ENCODE measurements at places on chromosomes 2 and 18. TPM values are rescaled to one million over a fixed set of nuclear protein-coding genes. Genes with fewer than 3 reads are reported as not detected.
A peak's percentile ranks its signal among the peaks of the same experiment; 100 is the strongest.

The PTH2R gene
- 3.3 TPM for total RNA-seq

The TLK1 gene
- total RNA-seq = 40.6 TPM

The IL36A gene
- total RNA-seq = not detected

- DNase-seq = no peak
Observed at GRCh38 chr2:126571403-126571802, 84.6 kb upstream of the GYPC start.

DNA sequence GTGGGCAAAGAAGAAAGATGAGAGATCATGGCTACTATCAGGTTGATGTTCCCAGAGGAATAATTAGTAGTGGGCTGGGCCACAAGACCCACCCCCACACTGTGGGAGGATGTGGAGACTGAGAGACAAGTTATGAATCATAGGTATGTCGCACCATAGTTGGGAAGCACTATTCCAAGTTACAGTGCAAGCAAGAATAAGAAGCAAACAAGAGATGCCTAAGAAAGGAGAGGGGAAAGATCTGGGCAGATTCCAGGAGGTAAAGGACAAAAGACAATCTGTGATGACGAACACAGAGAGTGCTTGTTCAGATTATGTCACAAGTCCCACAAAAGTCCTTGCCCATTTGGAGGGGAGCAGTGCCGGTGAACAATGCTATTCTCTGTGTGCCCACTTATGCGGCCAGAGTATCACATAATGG is 56.6 kb downstream of the FAM228A start:
- no peak for DNase-seq

- peak; percentile 72 for DNase-seq
Observed at GRCh38 chr2:121071034-121071504, 213.9 kb downstream of the TFCP2L1 start.

DNA sequence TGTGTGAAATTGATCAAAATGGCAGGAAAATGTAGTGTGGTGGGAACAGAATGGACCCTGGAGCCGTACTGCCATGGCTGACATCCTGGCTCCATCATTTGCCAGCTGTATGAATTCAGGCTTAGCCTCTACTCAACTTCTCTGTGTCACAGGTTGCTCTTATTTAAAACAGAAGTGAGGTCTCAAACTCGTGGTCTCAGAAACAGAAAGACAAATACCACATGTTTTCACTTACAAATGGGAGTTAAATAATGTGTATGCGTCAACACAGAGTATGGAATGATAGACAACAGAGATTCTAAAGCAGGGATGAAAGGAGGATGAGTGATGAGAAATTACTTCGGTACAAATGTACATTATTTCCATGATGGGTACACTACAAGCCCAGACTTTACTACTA is 227.4 kb downstream of the DCC start:
- DNase-seq = no peak
